Left hindlimb (tissue), 1 donor: ENCODE measurements at places on chromosomes 16 and 17.
A peak's percentile ranks its signal among the peaks of the same experiment; 100 is the strongest.

GRCh38 chr17:80289616-80290015 is 29.0 kb downstream of the RNF213 start:
- no peak for DNase-seq

GRCh38 chr17:34254651-34255380 is at the start of gene CCL2:
Gene CCL2 (plus strand): TSS chr17:34255285. CDS start chr17:34255350, 65 bp downstream.
- DNase-seq = peak; percentile 86

- peak; percentile 68 for DNase-seq
Observed at GRCh38 chr17:79840269-79840988, 1.2 kb upstream of the CBX4 start.

DNA sequence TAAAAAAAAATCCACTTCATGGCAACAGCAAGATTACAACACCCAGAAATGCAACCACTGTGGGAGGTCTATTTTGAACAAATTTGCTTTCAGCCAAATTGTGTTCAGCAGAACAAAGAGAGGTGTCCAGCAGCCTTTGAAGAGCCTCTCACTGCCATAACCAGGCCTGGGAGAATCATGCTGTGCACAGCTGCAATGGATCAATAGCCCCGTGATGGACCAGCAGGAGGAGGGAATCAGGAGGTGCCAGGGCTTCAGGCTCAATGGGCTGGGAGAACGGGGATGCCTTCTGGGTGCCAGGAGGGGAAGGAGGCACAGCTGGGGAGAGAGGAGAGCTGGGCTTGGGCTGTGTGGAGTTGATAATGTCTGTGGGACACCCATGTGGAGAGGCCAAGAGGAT is 366.2 kb upstream of the EEF2KMT start:
- DNase-seq = no peak

DNA sequence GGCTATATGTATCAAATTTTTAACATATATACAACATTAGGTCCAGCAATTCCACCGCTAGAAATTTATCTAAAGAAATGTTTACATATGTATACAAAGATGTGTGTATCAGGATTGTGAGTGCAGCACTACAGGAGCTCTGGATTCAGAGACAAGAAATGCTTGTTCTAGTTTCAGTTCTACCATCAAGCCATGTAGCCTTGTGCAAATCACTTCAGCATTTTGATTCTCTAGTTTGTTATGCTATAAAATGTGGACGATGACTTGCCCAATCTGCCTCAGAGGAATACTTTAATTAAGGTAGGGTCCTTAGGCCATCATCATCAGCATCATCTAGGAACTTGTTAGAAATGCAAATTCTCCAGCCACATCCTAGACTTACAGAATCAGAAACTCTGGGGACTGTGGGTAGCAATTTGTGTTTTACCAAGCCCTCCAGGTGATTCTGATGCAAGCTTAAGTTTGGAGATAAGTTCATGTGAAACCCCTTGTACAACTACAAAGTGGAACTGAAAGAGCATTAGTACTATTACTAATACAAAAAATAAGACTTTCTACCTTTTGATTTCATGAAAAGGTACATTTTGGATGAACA is 131.2 kb upstream of the CORO6 start:
- DNase-seq = no peak

DNA sequence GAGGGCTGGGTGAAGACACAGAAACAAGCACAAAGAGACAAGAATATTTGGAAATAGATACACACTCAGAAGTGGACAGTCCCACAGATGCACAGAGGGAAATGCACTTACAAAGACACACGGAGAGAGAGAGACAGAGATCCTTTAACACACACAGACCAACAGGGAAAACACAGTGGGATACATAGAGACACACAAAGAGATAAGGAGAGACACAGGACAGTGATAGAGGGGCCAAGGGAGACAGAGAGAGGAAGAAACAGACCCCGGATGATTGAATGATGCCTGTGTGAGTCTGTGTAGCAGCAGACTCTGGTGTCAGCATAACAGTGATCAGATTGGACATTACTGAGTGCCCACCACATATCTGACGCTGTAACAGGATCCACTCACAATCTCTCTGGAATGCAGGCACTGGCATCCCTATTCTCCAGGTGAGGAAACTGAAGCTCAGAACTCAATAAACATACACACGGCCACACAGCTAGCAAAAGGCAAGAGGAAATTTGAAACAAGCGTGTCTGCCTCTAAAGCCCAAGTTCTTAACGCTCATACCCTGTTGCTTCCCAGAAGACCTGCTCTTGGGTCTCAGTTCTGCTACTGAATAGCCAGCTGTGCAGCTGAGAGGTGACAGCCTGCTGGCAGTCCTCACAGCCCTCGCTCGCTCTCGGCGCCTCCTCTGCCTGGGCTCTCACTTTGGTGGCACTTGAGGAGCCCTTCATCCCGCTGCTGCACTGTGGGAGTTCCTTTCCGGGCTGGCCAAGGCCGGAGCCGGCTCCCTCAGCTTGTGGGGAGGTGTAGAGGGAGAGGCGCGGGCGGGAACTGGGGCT is 186.3 kb upstream of the NLRP1 start:
- DNase-seq = no peak

GRCh38 chr17:35695613-35696012 is 35.8 kb upstream of the RASL10B start:
- DNase-seq = no peak

- no peak for DNase-seq
Observed at GRCh38 chr17:72376526-72377345, 255.9 kb downstream of the SOX9 start.

- DNase-seq = no peak
Observed at GRCh38 chr17:64070213-64070612, 49.8 kb upstream of the ICAM2 start.

DNA sequence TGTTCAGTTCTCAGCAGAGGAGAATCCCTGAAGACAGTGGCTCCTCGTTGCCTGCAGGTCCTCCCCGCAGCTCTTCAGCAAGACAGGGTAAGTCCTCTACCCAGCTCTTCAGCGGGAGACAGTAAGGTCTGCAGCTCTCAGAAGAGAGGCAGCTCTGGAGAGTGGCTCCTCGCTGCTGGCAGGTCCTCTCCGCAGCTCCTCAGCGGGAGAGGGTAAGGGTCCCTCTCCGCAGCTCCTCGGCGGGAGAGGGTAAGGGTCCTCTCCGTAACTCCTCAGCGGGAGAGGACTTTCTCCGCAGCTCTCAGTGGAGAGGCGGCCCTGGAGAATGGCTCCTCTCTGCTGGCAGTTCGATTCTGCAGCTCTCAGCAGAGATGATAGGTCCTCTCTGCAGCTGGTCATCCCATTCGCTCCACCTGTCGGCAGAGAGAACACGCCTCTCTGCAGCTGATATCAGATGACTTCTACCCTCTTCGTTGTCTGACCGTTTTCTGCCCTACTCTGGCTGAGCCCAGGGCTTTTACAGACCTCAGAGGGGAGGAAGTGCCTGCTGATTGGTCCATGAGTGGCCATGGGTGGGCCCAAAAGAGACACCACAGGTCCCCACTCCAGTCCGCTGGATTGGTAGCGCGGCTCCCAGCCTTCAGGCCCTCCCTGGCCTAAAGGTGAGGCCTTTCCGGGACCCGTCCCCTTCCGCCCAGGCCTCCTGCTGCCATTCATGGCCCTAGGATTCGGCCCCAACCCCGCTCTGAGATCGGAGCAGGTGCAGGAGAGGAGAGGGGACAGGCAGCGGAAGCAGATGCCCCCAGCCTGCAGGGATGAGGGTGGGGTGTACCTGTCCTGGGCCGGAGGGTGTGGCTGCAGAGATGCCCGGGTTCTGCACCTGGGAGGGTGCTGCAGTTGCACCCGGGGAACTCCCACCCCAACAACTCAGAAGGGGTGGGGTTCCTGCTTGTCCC is 11.9 kb upstream of the SHCBP1 start:
- no peak for DNase-seq

GRCh38 chr17:28963841-28964240 is 12.5 kb upstream of the PHF12 start:
- no peak for DNase-seq

GRCh38 chr16:68086860-68087268 is 1.7 kb downstream of the NFATC3 start:
- no peak for DNase-seq

GRCh38 chr16:51161440-51162195 is 10.5 kb upstream of the SALL1 start:
- no peak for DNase-seq

DNA sequence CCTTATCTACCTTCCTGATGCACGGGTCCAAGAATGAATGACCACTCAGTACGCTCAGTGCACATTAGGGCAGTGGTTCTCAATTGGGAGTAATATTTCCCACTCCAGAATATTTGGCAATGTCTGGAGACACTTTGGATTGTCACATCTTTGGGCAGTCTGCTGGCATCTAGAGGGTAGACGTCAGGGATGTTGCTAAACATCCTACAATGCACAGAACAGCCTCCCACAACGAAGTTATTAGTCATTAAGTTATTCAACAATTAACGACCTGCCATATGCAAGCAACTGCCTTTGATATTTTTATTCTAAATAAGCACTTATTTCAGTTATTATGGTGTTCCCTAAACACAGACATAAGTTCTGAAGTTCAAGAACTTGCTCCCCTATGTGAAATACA is 669.3 kb downstream of the TOX3 start:
- no peak for DNase-seq

DNA sequence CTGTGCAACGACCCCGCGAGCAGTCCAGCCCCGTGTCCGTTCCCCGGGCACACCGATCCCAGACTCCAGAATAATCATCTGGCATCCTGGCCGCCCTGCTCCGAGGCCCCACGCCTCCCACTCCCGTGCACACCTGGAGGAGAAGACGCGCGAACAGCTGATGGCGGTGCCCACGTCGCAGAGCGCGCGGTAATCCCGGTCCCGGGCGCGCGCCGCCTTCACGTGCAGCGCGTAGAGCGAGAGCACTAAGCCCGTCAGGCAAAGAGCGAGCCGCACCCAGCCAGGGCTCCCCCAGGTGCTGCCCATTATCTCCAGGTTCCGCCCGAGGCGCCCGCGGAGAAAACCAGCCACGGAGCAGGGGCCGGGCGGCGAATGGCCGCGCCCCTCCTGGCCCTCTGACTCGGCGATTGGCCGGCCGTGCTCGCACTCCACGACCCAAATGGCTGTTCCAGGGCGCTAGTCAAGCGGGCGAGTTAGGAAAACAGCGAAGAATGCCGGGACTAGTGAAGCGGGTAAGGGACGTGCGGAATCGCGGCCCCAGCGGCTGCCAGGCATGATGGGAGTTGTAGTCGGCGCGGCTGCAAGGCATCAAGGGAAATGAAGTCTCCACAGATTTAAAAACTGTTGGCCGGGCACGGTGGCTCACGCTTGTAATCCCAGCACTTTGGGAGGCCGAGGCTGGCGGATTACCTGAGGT is at the start of gene VKORC1:
Gene VKORC1 (minus strand): TSS at position 374 of the 697 bp plus-strand sequence. CDS start 68 bp downstream, at position 306.
- DNase-seq = peak; percentile 94

DNA sequence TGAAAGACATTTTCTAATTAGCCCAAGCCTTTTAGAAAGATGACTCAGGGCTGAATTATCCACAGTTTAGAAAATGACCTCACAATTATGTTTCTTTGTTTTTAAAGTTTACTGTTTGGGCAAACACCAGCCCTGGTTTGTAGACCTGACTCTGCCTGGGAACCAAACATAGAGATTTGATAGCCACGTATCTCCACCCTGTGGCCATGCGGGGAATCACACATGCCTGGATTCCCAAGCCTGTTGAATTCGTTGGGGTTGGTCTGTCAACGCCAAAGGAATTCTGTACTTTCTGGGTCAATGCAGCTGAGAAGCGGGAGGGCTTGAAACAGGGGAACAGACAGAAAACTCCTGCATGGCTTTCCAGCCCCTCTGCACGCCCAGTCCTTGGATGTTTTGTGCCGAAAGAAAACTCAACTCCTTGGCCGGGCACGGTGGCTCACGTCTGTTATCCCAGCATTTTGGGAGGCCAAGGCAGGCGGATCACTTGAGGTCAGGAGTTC is 26.9 kb downstream of the CD300A start:
- peak; percentile 64 for DNase-seq

GRCh38 chr17:66518677-66519076 is 216.3 kb downstream of the PRKCA start:
- DNase-seq = no peak

GRCh38 chr16:65739518-65739917 is 617.7 kb upstream of the CDH11 start:
- DNase-seq = no peak

DNA sequence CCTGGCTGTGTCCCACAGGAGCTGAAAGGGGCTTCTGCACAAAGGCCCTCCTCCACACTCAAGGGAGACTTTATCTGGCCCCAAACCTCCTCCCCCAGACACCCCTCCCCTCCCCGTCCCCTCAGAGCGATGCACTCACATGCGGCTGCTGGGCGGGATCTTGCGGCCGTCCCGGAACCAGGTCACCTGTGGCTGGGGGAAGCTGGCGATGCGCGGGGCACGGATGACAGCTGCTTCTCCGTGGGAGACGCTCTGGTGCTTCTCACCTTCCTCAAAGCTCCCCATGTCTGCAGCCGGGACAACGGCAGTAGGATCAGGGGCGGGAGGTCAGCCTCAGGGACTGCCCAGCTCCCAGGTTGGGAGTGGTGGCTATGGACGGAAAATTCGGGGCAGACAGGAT is 144.0 kb upstream of the CDC42EP4 start:
- no peak for DNase-seq

- DNase-seq = no peak
Observed at GRCh38 chr16:2357331-2357730, 16.8 kb upstream of the ABCA3 start.

DNA sequence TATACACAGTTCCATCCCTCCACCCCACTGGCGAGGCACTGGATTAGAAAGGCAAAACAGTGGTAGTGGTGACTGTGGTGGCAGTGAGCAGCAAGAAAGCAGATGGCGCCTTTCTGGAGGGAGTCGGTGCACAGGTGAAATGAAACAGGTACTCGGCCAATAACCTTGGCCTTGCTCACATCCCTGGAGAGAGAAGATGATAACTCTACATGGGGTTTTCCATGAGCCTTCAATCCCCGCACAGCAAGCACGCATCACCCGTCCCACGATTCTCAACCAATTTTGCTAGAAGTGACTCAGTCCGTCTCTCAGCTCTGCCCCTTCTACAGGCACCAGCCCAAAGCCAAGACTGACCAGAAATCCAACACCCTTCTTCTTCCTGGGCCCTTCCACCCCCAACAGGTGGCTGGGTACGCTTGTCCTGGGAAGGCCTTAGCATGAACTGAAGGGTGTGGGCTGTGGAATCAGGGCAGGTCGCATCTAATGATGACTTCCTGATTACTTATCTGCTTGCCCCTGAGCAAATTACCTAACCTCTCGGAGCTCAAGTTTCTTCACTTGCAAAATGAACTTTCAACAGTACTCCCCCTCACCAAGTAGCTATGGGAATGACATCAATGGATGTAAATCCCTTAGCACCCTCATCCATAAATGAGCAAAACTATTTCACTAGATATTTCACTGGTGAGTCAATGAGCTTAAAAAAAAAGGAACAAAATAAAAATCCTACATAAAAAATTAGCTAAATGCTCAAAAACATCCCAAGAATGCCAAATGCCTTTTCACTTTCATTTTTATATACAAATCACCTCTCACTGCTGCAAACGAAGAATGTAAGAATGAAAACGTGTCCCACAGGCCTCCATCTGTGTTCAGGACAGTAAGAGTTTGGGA is 18.0 kb downstream of the XPO6 start:
- no peak for DNase-seq

- no peak for DNase-seq
Observed at GRCh38 chr16:17372386-17372785, 98.4 kb downstream of the XYLT1 start.

GRCh38 chr17:68566442-68566738 is 34.8 kb downstream of the FAM20A start:
- DNase-seq = no peak

- no peak for DNase-seq
Observed at GRCh38 chr17:27991462-27991993, 50.9 kb upstream of the NLK start.

- no peak for DNase-seq
Observed at GRCh38 chr16:68447653-68448359, 502 bp downstream of the SMPD3 start.
